Cortex of kidney (tissue), 1 donor: ENCODE measurements at places on chromosomes 5 and 9.

- no peak for DNase-seq
Measured at GRCh38 chr9:95189251-95190098, 128.0 kb downstream of the FANCC start.

- no peak for DNase-seq
Measured at GRCh38 chr5:164224236-164224635, 718.8 kb downstream of the MAT2B start.

DNA sequence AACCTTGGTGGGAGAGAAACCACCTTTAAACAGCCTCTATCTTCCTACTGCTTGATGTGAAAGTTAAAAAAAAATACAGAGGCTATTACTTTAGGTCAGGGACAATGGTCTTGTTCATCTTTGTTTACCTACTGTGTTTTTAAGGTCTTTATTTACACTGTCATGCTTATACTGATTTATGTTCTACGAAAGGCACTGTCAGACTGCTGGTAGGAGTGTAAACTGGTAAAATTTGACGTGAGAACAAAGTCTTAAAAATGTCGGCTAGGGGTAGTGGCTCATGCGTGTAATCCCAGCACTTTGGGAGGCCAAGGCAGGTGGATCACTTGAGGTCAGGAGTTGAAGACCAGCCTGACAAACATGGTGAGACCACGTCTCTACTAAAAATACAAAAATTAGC lies 42.1 kb upstream of the ELOVL7 start:
- DNase-seq, result no peak

DNA sequence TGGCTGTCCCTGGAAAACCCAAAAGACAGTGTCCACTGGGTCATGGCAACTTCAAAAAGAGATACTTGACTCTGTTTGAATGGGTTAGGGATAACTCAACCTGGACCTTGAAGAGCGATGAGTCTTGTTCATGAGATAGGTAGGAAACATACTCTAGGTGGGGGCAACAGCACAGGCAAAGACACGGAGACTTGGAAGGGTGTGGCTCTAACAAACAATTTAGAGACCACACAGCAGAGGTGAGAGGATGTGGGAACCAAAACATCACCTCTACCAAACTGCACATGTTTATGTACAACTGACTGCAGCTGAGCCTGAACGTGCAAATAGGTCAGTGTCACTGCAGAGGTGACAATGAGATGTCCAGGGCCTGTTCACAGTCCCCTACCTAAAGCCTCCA lies 247.7 kb upstream of the ADRA1B start:
- no peak for DNase-seq

DNA sequence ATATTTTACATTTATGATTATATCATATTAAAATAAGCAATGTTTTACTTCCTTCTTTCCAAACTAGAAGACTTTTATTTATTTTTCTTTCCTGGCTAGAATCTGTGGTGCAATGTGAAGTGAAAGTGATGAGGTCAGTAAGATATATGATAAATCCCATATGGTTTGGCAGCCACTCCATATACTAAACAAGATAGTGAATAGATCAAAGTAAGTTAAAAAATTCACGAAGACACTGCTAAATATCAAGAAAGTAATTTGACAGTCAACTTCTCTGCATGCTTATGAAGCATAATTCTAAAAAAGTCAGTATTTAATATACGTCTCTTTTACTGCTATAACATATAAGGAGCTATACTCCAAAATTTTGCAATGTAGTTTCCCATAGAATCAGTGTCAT lies 972.8 kb downstream of the DTWD2 start:
- DNase-seq, result no peak

DNA sequence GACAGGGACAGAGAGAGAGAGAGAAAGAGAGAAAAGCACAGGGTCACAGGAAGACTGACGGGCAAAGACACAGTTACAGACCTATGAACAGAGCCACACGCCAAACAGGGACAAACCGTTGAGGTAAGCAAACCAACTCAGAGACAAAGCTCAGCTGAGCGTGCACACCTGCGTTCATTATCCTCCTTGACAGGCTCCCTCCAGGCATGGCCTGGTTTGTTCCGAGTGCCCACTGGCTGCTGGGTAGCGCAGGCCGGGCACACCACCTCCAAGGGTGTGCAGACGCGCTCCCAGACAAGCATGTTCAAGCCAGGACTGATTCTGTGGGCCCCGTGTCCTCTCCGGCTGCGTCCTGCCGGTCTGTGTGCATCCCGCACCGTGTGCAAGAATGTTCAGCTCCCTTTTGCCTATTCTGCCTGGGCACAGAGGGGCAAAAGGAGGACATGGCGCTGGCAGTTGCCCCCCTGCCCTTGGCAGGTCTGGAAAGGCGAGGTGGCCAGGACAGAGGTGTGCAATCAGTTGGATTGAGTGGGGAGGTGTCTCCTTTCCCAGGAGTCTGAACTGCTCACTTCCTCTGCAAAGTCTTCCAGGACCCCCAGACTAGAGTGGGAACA lies 467 bp upstream of the SMIM32 start:
- no peak for DNase-seq

DNA sequence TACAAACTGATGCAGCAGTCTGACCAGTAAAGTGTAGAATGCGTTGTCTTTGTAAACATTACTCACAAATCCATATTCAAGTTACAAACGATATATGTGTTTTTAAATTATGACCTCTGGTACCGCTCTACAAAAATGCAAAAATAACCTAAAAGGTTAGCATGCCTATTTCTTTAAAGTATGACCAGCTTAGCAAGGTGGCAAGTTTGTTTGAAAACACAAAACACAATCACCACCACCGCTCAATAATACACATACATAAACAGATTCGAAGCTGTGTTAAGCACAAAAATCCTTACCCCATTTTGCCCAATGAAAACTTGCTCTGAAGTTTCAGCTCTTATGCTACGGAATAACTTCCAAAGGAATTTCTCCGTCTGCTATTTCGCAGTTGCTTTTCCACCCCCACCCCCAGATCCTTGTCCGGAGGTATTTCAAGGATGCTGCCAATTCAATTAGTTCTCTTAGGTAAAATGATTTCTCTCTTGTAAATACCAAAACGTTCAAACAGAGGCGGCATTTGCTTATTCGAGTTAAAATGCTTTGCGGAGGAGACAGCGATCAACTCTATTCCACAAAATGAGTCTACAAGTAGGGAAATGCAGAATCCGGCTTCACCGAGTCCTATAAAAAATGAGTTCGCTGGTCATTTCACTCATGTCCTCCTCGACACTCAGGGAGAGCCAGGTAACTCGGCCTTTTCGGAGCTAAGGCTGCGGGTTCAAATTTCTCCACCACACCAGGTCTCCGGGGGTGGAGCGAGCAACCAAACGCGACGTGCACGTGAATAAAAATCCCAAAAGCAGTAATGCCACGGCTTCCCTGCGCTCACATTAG lies 1.2 kb downstream of the HOMER1 start:
- DNase-seq, result no peak
